ENCODE measurements at places on chromosomes 12 and 14.

DNA sequence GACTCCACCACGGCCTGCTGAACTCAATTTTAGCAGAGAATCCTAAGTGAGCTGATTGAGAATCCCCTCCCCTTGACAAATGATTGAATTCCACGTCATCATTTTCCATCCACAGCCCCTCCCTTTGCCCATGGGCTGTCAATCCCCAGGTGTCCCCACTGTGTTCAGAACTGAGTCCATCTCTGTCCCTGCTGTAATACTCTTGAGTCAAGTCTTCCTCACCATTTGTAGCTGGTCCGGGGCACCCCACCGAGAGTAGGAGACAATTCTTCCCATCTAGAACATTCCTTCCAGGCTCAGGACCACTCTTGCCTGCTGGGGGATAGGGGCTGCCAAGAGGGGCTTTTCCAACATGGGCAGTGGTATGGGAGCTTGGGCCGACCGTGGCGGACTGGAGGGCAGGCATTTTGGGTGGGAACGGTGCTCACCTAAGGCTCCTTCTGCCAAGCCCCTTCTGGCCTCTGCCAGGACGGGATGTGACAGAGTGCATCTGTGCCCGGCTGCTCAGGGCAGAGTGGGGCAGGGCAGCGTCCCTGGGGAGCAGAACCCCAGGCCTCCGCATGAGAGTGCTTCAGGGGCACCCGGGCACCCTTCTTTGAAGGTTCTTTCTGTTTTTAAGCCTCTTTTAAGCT lies 218.1 kb upstream of the RTL1 start:
- no peak for DNase-seq

- DNase-seq, result no peak
These were observed 91.1 kb upstream of the DYNC1H1 start for GRCh38 chr14:101873076-101873825.

GRCh38 chr14:104349950-104350349 lies 211.6 kb downstream of the KIF26A start:
- no peak for DNase-seq

- no peak for DNase-seq
These were observed 208.7 kb downstream of the PCNX1 start for GRCh38 chr14:71115821-71116567.

DNA sequence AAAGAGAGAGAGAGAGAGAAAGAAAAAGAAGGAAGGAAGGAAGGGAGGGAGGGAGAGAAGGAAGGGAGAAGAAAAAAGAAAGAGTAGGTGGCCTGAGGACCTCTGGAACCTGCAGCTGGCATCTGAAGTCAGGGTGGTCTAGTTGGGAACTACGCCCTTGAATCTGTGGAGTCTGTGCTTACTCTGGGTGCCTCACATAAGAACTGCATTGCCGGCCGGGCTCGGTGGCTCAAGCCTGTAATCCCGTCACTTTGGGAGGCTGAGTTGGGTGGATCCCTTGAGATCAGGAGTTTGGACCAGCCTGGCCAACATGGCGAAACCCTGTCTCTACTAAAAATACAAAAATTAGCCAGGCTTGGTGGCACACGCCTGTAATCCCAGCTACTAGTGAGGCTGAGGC lies 10.0 kb upstream of the NRDE2 start:
- DNase-seq, result no peak

GRCh38 chr12:31001581-31002360 lies 71.9 kb upstream of the DDX11 start:
- no peak for DNase-seq

DNA sequence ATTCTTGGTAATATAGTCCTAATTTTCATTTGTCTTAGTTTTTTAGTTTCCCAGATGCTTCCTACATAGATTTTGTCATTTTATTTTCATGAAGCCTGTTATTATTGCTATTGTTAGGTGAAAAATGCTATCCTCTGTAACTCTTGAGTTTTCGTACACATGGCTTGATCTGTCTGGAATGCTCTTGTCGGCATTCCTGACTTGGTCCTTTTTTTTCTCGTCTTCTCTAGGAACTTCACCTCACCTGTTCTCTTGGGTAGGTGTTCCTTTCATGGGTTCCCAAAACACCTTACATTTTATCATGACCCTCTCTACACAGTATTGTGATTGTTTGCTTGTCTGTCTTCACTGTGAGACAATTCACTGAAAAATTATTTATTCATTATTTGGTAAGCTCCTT lies 267.4 kb downstream of the TMTC2 start:
- DNase-seq, result no peak

DNA sequence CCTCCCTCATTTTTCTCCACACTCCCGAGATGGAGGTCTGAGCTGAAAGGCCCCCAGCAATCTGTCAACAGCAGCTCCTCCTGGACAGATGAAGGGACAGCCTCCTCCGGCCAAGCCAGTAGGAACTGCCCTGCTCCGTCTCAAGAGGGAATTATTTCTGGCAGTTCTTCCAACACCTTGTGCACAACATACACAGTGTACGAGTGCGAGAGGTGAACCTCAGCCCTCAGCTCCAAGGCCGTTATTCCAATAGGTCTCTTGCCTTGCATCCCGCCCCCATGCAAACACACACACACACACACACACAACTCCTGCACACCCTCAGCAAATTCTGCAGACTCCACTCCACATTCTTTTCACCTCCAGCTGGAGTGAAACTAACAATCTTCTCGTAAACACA lies 181.7 kb upstream of the FAR2 start:
- DNase-seq, result no peak

GRCh38 chr12:100229036-100229635 lies 28.5 kb downstream of the ACTR6 start:
- no peak for DNase-seq

DNA sequence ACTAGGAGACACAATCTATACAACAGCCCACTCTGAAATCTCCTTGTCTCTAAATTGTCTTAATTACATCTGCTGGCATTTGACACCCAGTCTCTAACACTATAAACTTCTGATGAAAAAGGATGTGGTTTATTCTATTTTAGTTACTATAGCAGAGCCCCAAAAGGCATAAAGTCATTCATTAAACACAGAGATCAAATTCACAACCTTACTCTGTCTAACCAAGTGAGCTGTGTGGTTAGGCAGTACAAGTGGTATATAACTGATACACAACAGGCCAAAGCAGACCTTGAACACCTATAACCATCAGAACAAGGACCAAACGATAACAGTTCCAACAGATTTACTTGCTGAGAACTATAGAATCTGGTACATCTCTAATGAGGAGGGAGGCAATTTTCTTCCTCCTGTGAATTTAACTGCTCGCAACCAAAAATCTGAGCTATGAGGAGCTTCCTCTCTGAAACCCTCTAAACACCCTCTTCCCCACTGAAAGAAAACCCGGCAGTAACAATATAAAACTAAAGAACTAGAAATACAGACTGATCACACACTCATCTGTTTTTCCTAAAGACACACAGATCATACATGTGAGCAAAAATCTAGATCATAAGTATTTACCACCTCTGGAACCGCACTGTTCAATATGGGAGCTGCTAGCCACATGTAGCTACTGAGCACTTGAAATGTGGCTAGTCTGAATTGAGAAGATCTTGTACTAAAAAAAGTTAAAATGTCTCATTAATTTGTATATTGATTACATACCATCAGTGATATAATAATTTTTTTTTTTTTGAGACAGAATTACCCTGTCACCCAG lies 17.7 kb downstream of the SPPL3 start:
- DNase-seq, result no peak

DNA sequence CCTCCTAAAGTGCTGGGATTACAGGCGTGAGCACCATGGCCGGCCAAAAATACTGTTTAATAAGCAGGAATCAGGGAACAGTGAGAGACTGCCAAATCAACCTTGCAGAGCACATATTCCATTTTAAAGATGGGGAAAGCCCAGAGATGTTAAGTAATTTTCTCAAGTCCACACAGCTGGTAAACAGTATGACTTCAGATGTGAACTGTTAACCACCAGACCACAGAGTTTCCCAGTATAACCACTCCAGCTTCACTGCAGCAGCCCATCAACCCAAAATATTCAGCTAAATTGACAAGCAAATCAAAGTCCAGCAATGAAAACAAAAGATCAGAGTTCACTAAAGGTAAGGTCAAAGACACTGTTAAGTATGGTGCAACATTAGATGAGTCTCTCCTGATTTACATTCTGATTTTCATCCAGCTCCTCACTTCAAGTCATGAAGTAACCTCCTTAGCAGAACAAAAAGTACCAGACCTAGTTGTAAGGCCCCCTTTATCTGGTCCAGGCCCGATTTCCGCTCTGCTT lies 82.1 kb downstream of the TRAFD1 start:
- no peak for DNase-seq

DNA sequence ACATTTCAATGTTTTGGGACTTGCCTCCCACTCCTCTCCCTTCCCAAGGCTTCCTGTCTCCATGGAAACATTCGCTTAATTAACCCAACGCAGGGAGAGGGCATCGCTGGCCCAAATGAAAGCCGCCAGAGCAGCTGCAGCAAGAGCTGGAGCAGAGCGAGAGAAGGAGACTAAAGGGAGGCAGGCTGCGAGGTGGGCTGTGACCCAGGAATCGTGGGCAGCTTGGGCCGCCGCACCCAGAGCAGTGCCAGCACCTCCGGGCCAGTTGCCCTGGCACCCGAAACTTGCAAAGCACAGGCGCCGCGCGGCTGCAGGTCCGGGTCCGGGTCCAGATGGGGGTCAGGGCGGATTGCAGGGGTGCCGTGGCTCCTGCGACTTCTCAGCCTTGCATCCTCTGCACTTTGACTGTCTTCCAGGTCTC lies 43.5 kb upstream of the PTPRQ start:
- no peak for DNase-seq

DNA sequence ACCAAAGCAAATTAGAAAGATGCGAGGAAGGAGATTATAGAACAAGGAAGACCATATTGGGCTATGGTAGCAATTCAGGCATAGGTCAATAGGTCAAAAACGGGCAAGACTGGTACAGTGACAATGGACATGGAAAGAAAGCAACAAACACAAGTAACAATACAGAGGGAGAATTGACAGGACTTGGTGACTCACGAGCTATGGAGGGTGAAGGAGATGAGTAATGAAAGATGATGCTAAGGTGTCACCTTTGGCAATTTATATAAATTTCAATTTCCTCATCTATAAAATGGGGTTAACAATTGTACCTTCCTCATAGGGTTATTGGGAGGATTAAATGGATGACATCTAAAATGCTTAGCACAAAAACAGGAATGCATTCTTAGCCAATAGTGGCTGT lies 15.1 kb upstream of the DUSP16 start:
- no peak for DNase-seq

- no peak for DNase-seq
These were observed 106.1 kb downstream of the PAX9 start for GRCh38 chr14:36767603-36768281.

- no peak for DNase-seq
These were observed 22.4 kb upstream of the TAS2R42 start for GRCh38 chr12:11209113-11209512.

GRCh38 chr12:15984097-15984800 lies 73.1 kb downstream of the DERA start:
- DNase-seq, result no peak

DNA sequence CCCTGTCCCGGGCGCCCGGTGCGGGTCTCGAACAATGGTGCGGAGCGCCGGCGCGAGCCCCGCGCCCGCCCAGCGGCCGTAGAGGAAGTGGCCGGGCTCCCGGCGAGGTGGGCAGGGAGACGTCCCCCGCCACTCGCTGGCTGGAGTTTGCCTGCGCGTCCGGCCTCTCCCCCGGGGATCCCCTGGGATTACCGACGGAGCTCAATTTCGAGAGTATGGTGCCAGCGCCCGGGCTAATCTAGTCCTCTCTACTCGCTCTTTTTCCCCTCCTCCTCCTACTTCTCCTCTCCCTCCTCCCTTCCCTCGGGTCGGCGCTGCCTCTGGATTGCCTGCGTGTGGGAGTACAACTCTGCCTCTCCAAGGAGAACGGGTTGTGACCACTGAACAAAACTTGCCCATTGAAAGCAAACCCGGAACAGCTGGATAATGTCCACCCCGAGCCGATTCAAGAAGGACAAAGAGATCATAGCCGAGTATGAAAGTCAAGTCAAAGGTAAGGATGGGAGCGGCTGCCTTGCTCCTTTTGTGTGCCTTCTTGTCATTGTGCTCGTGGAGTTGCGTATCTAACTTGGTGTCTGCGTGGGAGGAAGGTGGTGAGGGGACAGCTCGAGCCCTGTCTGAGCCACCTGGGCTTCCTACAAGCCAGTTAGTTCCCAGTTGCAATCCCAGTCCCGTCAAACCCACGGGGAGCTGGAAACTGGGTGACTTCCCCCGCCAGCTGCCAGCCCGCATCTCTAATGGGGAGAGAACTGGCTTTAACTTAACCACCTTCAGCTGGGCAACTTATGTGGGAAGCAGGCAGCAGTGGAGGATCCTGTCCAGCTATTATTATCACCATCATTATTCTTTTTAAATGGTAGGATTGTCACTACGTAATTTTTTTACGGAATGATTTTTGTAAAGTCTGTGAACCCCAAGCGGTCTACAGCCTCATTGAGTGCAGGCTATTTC lies at the start of gene SRGAP1:
Gene SRGAP1 (plus strand): TSS at position 310 of the 951 bp plus-strand sequence. CDS start 117 bp downstream, at position 427.
- DNase-seq, result no peak

DNA sequence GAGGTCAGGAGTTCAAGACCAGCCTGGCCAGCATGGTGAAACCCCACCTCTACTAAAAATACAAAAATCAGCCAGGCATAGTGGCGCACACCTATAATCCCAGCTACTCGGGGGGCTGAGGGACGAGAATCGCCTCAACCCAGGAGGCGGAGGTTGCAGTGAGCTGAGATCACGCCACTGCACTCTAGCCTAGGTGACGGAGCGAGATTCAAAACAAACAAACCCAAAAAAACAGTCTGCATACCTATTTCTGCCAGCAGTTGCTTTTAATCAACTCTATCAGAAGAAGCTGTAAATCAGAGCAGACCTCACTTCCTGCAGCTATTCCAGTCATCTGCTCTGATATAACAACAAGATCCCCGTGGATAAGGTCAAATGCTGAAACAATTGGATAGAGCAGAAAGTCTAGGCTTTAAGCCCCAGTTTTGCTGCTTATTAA lies 50.5 kb downstream of the LIMA1 start:
- no peak for DNase-seq

GRCh38 chr14:99774556-99775307 lies 18.5 kb upstream of the EML1 start:
- DNase-seq, result no peak

GRCh38 chr12:53005215-53005985 lies 856 bp upstream of the EIF4B start:
- DNase-seq, result no peak

DNA sequence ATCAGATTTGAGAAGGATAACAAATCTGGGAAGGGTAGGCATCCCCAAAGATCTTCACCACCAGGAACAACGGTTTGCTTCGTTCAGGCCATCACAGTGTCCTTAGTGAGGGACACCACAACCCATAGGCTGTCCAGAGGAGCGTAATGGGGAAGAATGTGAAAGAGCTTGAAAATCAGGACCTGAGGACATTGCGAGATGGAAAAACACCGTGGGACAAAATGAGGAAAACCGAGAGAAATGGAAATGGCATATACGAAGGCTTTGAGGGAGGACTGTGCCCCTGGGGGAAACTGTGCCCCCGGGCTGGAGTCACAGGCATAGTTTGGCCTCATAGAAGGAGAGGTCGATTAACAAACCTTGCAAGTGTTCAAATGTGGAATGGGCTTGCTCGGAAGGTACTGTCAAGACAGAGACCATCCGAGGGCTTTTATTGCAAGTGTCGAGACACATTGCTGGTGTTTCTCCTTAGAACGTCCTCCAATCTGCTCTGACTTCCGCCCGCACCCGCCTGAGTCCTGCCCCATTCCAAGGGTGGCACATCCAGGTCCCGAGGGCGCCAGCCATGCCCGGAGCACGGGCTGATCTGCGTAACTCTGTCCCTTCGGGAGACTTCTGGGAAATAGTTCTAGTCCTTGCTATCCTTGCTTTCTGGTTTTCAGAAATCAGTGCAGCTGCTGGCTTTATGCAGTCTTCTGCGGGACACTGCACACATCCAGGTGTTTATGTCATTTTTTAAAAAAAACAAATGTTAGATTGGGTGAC lies 885 bp upstream of the PALS1 start:
- no peak for DNase-seq

GRCh38 chr14:94884616-94885230 lies 114.8 kb upstream of the GSC start:
- no peak for DNase-seq

Data from activated T-helper 1 cell treated with anti-CD3 and anti-CD28 coated beads, Interleukin-2, amount 50 U/mL, for 16 hours (primary cell).